ENCODE measurements at places on chromosomes 5 and 9.
A peak's percentile ranks its signal among the peaks of the same experiment; 100 is the strongest.

DNA sequence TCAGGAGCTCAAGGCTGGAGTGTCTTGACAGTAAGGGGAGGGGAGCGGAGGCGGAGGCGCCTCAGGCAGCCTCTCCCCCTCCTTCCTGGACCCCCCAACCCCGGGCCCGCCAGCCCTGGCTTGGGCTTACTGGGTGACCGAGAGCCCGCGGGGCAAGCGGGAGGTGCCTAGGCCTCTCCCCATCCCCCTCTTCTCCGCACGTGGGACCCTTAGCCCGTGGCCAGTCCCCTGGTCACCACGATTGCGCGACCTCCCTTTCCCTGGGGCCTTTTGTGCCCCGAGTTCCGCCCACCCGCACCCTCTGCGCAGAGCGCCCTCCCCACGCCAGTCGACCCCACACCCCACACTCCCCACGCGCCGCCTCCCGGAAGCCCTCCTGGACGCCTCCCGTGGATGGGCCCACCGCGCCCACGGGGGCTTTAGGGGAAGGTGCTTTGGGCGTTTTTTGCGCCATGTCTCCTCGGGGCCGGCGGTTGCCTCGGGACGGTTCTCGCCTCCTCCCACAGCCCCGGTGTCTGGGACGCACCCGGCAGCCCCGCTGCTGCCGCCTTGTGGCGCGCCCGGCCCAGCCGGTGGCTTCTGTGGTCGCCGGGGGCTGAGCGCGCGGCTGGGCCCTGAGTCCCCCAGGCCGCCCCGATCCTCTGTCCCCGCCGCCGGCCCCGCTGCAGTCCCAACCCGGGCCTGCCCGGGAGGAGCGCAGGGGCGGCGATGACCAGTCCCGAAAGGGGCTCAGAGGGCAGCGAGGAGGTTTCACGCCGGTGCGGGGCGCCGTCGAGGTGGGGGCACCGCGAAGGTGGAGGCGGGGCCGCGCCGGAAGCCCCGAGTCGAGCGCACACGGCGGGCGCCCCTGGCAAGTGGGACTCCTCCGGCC is 3.2 kb downstream of the TOR4A start:
- DNase-seq = no peak

GRCh38 chr5:142853682-142854081 is 83.5 kb downstream of the ARHGAP26 start:
- DNase-seq = no peak

GRCh38 chr5:112563169-112563826 is 144.2 kb upstream of the EPB41L4A start:
- DNase-seq = no peak

DNA sequence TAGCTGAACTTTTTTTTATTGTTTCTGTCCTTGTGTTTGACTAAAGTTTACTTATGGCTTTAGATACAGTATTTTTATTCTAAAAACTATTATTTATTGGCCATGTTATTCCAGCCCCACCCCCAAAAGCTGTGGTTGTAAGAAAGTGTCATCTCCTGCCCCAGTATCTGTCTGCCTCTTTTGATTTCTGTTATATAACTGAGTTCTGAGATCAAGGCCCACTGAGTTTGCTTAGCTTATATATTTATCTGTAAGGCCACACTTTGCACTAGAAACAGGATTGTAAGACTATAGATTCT is 116.8 kb upstream of the TNFAIP8 start:
- no peak for DNase-seq

GRCh38 chr5:97044052-97044451 is 98.4 kb downstream of the LIX1 start:
- peak; percentile 1 for DNase-seq

- no peak for DNase-seq
Measured at GRCh38 chr5:457195-457961, 14.4 kb downstream of the EXOC3 start.

DNA sequence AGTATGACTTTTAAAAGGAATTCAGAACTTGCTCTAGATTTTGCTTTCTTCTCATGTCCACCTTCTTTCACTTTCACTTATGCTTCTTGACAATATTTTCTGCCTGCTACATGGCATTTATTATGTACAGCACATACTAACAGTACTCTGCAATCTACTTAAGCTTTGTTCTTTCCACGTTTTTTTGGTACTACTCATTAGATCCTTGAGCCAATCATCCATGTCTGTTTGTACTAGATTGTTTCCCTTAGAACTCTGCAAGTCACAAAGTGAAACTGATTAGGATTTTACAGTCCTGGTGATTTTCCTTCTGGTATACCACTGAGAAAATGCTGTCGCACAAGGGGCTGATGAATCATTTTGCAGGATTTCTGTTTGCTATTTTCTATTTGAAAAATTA is 78.3 kb downstream of the PARP8 start:
- DNase-seq = no peak

- DNase-seq = no peak
Measured at GRCh38 chr5:97163360-97163764, 19.7 kb downstream of the RIOK2 start.

DNA sequence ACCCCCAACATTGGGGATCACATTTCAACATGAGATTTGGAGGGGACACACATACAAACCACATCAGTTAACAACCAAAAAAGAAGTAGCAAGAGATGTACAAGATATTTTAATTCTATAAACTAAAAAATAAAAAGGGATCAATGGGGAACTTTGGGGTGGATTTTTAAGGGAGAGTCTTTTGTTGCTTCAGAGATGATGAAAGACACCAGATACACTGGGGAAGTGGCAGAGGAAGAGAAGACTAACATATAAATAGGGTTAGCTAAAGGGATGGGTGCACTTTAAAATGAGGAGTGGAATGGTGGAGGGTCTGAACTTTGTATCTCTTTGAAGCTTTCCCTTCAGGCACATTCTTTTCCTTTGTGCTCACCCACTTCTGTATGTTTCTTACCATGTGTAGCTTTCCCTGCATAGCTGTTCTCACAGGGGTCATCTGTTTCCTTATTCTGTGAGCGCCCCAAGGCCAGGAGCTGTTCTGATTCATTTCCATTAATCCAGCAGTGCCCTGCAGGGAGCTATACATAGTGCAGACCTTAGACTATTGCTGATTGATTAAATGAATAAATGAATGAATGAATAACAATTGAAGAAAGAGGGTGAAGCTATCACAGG is 531.6 kb upstream of the KLF4 start:
- DNase-seq = no peak

- no peak for DNase-seq
Measured at GRCh38 chr5:134437340-134437846, 25.7 kb upstream of the CDKN2AIPNL start.

DNA sequence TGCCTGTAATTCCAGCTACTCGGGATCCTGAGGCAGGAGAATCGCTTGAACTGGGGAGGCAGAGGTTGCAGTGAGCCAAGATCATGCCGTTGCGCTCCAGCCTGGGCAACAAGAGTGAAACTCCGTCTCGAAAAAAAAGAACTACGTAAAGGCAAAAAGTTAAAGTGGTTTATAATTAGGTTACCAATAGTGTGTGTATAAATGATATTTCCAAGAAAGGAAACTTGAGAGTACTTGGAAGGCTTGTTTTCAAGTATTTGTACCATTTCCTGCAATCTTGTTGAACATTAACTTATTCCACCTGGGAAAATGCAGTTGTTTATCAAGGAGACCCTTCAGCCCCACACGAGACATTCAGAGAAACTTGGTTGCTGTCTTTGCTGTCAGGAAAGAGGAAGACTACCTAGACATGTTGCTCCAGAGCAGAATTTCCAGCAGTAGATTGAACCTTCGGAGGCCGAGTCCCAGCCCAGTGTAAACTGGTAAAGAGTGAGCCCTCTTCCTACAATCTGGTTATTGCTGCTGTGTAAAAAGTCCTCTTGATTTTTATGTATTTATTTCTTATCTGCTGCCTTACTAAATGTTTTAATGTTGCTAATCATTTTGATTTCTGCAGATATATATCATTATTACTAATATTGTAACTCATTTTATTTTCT is 30.1 kb downstream of the STXBP1 start:
- no peak for DNase-seq

- DNase-seq = no peak
Measured at GRCh38 chr9:88807426-88807825, 183.8 kb upstream of the S1PR3 start.

- no peak for DNase-seq
Measured at GRCh38 chr5:171577042-171577758, 157.8 kb downstream of the FGF18 start.

DNA sequence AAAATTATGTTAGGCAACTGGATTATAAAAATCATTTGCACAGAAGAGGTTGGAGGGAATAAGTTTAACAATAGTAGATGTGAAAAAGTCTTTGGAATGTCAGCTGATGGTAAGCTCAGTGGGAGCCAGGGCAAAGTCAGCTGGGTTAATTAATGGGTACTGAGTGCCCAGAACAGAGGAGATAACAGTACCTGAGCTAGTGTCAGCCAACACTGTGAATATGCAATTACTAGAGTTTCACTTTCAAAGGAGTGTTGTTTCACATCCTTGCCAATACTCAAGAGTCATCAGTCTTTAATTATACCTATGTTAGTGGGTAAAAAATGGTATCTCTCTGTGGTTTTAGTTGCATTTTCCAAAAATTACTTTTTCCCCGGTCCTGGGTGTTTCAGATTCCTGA is 135.1 kb downstream of the KIF4B start:
- DNase-seq = no peak

DNA sequence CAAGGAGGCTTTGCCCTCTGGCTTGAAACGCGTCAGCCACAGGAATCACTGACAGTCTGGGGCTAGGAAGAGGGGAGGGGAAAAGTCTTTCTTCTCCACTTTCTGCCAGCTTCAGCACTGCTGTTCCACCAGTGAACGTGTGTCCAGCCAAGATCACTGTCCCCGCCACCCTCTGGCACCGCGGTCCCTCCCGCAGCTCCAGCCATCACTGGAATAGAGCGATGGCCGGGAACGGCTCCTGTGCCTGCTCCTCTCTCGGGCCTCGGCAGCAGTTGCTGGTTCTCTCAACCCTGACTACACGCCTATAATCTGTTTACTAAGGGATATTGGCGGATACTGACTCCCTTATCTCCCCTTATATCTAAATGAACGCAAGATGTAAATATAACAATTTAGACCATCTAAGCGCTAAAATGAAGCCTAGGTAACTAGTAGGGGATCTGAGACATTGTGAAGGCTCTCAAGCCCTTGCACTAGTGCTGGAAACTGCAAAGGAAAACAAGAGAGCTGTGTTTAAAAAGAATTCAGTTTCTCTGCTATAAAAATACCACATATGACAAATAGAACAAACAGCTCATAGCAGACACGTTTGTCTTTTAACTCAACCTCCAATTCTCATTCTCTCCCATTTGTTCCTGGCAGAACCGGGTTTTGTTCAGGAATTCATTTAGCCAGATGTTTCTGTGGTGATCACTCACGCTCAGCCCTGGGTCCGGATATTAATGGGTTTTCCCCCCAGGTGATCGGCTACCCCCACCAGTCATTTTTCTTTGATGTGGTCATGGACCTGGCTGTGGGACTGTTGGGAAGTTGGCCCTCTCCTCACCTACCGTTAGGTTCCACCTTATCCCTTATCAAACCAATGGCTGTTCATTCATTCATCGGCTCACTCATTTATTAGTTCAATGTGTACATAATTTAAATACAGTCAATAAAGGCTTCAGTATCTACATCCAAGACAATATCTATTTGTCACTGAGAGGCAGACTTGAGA is 149.8 kb downstream of the MED10 start:
- DNase-seq = no peak

Measured in hypothalamus (tissue), 51 donors.